ENCODE measurements at places on chromosomes 6 and 20.

GRCh38 chr6:33828764-33829731 lies 25.2 kb upstream of the MLN start:
- no peak for DNase-seq

DNA sequence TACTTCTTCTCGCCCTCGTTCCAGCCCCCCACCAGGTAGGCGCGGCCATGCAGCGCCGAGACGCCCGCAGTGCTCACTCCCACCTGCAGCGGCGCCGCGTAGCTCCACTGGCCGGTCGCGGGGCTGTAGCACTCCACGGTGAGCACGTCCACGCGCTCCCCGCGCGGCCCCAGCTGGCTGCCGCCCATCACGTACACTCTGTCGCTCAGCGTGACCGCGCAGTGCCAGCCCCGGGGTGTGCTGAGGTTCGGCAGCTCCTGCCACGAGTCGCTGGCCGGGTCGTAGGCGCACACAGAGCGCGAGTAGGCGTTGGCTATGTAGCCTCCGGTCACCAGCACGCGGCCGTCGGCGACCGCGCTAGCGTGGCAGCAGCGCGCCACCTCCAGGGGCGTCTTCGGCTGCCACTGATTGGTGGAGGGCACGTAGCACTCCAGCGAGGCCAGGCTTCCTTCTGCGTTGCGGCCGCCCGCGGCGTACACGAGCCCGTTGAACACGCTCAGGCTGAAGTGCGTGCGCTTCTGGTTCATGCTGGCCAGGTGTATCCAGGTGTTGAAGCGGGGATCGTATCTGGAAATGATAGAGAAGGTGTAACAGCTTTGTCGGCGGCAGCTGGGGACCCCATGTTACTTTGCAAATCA lies 13.7 kb downstream of the KLHL31 start:
- DNase-seq, result peak; percentile 21

DNA sequence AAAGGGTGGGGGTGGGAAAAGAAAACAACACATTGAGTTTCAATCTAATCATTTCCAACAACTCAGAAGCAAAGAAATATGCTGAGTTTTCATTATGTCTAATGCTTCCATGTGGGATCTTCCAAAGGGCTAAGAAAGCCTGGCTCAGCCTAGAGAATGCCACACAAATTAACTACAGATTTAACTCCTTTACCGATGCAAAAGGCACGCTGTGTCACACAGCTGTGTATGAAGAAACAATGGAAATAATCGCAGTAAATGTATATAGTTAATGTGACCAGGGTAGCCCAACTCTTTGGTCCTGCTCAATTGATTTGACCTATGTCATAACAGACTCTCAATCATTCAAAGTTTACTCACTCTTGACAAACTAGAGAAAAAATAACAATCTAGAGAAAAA lies 17.8 kb downstream of the B4GALT5 start:
- no peak for DNase-seq

GRCh38 chr6:155301867-155302266 lies 12.4 kb downstream of the TFB1M start:
- no peak for DNase-seq

- DNase-seq, result no peak
These were observed 81.0 kb downstream of the MYB start for GRCh38 chr6:135261872-135262725.

DNA sequence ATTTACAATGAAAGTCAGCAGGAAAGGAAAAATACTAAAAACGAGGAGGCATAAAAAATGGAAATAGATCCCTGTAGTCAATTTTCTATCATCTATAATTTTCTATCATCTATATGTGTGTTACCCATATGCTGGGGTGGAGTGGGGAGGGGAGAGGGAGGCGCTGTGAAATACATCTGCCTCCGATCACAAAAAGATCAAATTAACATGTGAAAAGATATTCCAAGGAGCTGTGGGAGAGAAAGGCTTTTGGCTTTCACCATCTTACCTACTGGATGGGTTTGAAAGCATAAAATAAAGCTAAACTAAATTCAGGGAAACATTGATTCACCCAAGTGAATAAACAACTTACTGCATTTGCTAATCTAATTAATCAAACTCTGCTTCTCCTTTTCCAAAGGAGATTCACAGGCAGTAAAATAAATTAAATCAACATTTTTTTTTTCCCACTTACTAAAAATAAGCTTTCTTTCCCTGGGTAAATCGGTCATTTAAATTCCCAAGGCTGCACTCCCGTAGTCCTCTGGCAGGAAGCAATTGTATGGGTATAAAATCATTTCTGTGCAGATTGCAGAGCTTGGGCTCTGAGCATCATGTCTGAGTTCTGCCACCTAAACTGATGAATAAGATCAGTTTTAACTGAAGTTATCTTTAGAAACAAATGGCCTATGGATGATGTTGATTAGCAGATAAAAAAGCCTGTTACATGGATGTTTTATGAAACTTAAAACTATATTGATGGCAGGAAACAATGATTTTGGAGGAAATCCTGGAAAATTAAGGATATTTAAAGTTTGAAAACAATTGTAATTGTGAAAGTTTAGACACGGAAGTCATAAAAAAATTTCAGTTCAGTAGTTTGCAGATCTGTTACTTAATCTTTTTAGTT lies 147.9 kb downstream of the SOX4 start:
- DNase-seq, result no peak

GRCh38 chr6:123869334-123869733 lies 65.7 kb downstream of the NKAIN2 start:
- no peak for DNase-seq

- no peak for DNase-seq
These were observed 7.5 kb downstream of the BEND6 start for GRCh38 chr6:56962441-56962840.

DNA sequence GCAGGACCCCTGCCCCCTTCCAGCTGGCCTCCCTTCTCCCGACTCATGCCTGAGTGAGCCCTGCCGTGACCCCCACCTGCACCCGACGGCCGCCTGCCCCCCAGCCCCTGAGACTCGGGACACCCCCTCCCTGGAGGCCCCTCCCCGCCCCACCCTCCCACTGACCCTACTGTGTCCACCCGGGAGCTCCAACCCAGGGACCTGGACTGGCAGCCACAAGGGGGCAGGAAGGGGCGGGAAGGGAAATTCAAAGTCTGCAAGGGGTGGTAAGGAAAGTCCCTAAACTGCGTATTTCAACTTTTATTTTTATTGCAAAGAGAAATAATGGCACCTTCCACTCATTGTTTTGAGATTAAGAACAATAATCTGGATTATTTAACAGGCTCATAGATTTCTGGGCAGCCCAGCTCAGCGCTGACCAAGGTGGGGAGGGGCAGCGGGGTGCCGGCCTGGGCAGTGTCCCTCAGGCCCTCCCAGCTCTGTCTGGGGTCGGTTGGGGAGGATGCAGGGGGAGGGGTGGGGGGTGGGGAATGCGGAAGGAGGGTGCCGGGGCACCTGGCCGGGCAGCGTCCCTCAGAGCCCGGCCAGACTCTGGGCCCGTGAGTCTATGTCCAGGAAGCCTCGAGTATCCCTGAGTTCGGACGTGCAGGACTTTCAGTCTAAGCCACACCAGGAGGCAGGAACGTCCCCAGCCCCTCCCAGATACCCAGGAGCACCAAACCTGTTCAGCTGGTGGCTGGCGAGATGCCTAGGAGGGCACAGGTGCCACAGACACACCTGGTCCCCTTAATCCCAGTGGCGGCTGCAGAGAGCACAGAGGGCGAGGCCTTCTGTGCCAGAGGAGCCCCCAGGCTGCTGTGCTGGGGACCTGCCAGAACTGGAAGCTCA lies 1.3 kb upstream of the PTK6 start:
- no peak for DNase-seq

GRCh38 chr20:54091120-54091480 lies 20.7 kb upstream of the BCAS1 start:
- DNase-seq, result no peak

- peak; percentile 11 for DNase-seq
These were observed 26.1 kb upstream of the KCNB1 start for GRCh38 chr20:49508435-49509199.

DNA sequence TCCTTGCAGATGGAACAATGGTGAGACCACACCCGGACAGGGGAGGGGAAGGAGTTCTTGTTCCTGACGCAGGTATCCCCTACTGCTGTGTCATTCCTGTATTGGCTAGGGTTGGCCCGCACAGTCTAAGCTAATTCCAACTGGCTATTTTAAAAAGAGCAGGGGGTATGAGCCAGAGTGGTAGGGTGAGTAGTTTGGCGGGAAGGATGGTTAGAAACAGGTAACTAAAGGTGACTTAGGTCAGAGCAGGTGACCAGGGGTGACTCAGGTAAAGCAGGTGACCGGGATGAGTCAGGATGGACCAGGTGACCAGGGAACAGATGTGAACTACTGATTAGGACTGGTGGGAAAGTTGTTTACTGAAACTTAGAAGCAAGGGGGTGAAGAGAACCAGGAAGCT lies 58.0 kb downstream of the ZNF292 start:
- DNase-seq, result no peak

DNA sequence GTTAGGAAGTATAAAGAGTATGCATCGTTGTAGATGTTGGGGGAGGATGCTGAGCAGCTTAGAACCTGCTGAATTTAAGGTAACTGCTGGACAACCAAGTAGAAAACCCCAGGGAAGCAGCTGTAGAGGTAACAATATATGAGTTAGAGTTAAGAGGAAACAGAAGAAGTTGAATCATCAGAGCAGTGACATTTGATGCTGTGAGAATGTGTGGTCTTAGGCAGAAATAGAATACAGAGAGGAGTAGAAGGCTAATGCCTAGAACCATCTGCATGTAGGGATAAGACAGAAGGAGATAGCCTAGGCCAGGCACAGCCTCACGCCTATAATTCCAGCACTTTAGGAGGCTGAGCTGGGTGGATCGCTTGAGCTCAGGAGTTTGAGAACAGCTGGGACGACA lies 22.6 kb upstream of the DYNLRB1 start:
- no peak for DNase-seq

GRCh38 chr6:110285306-110286060 lies 72.7 kb downstream of the METTL24 start:
- DNase-seq, result no peak

- DNase-seq, result no peak
These were observed 29.9 kb upstream of the SYNCRIP start for GRCh38 chr6:85672623-85673022.

DNA sequence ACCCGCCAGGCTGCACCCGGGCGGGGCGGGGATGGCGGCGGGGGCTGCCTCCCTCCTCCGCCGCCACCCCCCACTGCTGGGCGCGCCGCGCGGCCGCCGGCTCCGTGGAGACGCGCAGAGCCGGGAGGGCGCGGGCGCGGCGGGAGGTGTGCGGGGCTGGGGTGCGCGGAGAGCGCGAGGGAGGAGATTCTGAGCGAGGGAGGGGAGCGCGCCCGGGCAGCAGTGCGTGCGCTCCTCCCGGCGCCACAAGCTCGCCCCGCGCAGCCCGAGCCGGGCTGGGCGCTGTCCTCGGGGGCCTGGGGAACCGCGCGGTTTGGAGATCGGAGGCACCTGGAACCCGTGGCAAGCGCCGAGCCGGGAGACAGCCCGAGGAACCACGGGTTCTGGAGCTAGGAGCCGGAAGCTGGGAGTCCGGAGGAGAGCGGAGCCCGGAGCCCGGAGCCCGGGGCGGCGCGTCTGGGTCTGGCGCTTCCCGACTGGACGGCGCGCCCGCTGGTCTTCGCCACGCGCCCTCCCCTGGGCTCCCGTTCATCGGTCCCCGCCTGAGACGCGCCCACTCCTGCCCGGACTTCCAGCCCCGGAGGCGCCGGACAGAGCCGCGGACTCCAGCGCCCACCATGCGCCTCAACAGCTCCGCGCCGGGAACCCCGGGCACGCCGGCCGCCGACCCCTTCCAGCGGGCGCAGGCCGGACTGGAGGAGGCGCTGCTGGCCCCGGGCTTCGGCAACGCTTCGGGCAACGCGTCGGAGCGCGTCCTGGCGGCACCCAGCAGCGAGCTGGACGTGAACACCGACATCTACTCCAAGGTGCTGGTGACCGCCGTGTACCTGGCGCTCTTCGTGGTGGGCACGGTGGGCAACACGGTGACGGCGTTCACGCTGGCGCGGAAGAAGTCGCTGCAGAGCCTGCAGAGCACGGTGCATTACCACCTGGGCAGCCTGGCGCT lies at the start of gene NTSR1:
TSS of gene NTSR1 (plus strand) at position 246 of the 946 bp plus-strand sequence. CDS start at position 618, 372 bp downstream.
- DNase-seq, result no peak

GRCh38 chr6:45533386-45533785 lies 155.7 kb upstream of the SUPT3H start:
- no peak for DNase-seq

DNA sequence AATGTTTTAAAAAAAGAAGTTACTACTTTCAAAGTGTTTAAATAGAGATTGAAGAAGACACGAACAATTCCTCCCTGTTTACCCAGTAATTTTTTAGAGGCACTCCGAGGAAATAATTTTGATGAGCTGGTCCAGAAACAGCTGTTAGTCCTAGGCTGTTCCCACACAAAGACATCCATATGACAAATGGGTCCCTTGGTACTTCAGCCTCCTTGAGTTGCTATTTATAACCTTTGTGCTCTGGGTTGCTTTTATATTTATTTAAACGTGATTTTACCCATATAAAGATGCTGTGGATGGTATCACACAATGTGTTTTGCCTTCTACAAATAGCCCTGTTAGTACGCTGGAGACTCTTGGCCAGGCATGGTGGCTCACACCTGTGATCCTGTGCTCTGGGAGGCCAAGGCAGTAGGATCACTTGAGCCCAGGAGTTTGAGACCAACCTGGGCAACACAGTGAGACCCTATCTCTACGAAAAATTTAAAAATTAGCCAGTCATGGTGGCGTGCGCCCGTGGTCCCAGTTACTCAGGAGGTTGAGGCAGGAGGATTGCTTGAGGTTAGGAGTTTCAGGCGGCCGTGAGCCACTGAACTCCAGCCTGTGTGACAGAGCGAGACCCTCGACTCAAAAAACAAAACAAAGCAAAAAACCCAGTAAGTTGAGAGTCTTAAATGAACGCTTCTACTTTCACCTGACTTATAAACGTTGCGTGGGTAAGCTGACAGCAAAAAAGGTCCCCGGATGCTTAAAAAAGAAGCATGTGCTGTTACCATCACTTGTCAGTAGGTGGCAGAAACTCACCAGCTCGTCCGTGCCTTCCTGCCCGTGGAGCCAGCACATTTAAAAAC lies 56.9 kb upstream of the ARMH2 start:
- DNase-seq, result peak; percentile 27

Data from tibial nerve (tissue), 4 donors.